ENCODE measurements at places on chromosomes 1 and 21.

DNA sequence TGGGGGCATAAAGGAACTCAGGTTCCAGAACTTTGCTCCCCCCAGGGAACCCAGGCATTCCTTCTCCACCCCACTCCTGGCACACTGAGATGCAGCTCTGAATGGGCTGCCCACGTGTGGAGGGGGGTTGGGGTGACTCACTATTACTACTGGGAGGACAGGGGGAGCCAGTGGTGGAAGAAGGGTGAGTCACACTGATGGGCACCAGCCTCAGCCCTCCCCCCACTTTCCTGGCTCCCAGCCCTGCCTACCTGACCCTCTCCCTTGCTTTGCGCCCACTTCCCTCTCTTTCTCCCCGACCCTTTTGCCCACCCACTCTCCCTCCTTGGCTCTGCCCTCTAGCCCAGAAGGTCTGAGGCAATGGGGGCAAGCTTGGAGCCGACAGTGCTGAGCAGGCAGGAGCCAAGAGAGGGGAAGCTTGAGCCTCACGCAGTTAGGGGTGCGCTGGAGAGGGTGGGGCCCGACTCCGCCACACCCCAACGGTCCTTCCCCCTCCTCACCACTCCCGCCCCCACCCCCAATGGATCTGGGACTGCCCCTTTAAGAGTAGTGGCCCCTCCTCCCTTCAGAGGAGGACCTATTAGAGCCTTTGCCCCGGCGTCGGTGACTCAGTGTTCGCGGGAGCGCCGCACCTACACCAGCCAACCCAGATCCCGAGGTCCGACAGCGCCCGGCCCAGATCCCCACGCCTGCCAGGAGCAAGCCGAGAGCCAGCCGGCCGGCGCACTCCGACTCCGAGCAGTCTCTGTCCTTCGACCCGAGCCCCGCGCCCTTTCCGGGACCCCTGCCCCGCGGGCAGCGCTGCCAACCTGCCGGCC, at the start of gene LMNA:
LMNA (plus strand) TSS at position 611 of the 818 bp plus-strand sequence. CDS start 208 bp downstream, outside the sequence.
- DNase-seq = peak; percentile 95

GRCh38 chr1:78333502-78333901, 157.3 kb upstream of the PTGFR start:
- DNase-seq = peak; percentile 72

DNA sequence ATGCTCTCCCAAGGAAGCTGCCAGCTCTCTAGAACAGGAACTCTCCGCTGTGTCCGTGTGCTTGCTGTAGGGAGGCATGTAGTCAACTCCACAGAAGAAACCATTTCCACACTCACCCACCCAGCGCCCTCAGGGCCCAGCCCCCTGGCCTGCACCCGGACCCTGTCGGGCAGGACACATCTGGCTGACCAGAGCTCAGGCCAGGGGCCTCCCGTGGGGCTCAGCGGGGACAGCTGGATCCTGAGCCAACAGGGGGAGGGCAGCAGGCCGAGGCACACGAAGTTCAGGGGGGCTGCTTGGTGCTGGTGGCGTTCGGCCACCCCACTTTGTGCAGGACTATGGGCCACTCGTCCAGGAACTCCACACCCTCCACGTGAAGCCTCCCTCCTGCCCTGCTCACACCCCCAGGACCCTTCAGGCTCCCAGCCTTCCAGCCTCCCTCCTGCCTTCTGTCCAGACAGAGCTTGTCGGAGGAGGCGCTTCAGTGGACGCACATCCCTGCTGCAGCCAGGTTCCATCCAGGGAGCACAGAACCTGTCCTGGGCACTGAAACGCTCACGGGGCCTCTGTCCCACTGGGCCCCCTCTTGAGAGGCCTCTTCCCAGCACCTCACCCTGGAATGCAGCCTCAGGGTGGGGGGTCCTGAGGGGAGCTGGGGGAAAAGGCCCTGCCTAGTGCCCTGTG, 15.0 kb upstream of the FAAP20 start:
- no peak for DNase-seq

- no peak for DNase-seq
These were observed 1.2 kb downstream of the ADAMTSL4 start for GRCh38 chr1:150550222-150551050.

DNA sequence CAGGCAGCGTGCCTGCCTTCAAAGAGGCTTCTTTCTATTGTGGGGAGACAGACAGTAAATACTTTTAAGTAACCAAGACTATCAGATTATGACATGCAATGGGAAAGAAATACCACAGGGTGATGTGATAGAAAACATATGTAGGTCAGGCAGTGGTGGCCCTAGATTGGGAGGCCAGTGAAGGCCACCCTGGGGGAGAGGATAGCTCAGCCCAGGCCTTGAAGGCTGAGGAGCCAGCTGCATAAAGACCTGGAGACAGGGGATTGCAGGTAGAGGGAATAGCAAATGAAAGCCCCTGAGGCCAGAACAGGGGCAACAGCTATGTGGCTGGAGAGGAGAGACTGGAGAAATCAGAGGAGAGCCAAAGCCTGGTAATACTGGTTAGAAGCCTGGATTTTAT, 4.0 kb downstream of the SOX13 start:
- no peak for DNase-seq

DNA sequence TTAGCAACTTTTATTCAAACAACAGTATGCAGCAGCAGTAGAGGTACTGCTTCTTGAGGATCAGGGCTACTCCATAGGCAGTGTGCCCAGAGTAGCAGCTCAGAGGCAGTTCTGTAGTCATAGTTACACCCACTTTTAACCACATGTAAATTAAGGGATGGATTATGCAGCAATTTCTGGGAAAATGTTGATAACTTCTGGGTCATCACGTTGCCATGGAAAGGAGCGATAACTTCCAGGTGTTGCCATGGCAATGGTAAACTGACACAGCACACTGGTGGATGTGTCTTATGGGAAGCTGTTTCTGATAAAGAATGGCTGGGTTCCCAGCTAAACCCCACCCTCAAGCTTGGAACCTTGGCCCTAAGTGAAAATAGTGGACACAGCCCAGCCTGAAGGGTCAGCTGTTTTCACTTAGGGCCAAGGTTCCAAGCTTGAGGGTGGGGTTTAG, 29.0 kb upstream of the PLA2G2A start:
- DNase-seq = peak; percentile 7

DNA sequence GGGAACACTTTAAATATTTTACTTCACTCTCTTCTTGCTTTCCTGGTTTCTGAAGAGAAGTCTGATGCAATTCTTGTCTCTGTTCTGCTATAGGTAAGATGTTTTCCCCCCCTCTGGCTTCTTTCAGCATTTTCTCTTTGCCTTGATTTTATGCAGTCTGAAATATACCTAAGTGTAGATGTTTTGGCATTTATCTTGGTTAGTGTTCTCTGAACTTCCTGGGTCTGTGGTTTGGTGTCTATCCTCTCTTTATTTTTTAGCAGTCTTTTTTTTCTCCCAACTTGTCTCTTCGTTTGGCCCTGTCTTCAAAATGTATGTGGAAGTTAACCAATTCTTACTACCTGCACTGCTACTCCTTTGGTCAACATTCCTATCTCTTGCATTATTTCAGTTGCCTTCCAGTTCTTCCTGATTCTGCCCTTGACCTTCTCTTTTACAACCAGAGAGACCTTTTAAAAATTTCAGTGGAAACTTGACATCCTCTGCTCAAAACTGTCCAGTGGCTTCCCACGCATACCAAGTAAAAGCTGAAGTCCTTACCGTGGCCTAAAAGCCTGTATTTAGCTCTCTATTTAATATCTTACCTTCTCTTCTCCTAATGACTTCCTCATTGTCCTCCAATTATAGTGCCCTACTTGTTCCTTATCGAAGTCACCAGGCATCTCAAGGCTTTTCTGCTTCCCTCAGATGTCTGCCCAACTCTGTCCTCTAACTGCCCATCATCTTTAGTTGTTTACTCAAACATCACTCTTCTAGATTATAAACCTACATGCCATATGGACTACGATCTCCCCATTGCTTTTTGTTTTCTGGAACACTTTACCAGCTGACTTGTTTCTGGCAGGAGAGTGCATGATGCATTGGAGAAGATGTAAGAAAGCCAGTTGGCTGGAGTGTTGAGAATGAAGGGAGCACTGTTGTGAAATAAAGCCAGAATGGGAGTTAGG, 40.9 kb downstream of the RAP1A start:
- DNase-seq = no peak

GRCh38 chr1:38486085-38486484, 373.5 kb downstream of the RRAGC start:
- no peak for DNase-seq

DNA sequence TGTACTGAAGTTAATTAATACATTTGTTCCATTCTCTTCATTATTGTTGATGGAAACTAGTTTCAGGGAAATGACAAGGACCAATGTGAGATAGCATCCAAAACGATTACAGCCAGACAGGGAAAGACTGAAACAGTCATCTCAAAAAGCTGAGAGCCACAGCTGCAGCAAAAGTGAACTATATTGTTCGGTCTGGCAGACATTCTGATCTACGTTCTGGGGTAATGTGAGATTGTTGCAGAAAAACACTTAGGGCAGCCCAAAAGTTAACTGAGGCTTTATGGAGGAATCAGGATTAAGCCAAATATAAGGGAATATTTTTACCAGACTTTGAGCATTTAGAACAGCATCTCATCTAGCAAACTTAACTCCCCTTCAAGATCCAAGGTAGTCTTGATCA, 112.9 kb downstream of the LRRC40 start:
- DNase-seq = no peak

GRCh38 chr1:38881487-38881886, at the start of gene GJA9:
Gene GJA9 (minus strand): TSS chr1:38881587. CDS start chr1:38876098, 5,489 bp downstream.
- DNase-seq = peak; percentile 14

DNA sequence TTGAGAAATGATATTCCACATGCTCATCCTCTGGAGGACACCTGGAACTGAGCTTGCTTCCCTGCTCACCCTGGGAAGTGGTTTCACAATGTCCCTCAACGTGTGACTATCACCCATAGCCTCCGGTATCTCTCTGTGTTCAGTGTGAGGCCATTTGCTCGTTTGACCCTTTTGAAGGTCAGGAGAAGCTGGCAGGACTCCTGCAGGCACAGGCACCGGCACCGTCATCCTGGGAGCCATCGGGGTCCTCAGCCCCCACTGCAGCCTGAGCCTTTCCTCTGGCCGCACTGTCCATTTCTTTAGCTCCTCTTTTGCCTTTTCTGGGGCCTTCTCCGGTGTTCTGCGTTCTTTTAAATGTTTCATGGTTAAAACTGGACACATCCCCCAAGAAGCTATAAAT, 159.6 kb upstream of the COL6A1 start:
- DNase-seq = no peak

- DNase-seq = no peak
These were observed 540 bp downstream of the BCAN start for GRCh38 chr1:156642265-156643048.

DNA sequence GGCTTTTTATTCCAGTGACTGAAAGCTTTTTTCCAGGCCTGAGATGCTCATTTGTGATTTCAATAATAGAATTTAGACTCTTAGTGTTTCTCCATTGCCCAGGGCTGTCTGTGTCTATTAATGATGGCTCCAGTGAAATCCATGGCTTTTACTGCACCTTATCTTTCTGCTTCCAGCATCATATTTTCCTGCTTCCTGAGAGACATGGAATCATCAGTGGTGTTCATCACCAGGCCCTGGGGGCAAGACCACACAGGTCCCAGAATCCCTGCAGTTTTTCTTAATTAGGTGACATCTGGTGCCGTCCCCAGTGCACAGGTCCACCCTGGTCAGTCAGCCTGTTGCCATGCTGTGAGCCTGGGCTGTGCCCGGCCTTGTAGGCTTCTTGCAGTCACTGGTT, 15.5 kb downstream of the NT5C1A start:
- no peak for DNase-seq

DNA sequence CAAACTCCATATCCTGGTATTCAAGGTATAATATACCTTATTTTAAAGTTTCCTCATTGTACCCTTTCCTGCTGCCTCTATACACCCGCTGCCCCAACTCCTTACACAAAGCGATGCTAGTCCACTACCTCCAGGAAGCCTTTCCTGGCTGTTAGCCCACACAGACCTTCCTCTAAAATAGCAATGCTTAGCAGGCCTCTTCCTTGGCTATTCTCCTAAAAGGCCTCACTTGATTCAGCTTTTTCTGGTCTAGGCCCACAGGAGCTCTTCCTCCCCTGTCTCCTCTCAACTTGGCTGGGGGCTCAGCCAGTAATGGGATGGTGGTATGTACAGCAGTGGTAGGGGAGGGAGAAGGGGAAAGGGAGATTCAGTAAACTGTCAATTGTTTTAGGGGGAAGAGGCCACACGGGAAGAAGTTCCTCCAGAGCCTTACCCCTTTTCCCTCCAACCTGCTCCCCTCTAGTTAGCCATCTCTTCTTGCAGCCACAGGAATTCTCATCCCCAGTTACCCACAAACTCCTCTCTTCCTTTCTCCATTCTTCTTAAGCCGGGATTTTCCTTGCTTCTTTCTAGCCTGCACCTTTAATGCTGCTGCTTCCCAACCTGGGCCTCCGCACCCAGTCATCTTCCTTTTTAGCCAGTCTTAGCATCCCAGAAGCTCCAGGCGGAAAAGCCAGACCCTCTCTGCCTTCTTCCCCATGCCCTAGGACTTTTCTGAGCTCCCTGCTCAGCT, 2.6 kb downstream of the LRRC41 start:
- peak; percentile 30 for DNase-seq

DNA sequence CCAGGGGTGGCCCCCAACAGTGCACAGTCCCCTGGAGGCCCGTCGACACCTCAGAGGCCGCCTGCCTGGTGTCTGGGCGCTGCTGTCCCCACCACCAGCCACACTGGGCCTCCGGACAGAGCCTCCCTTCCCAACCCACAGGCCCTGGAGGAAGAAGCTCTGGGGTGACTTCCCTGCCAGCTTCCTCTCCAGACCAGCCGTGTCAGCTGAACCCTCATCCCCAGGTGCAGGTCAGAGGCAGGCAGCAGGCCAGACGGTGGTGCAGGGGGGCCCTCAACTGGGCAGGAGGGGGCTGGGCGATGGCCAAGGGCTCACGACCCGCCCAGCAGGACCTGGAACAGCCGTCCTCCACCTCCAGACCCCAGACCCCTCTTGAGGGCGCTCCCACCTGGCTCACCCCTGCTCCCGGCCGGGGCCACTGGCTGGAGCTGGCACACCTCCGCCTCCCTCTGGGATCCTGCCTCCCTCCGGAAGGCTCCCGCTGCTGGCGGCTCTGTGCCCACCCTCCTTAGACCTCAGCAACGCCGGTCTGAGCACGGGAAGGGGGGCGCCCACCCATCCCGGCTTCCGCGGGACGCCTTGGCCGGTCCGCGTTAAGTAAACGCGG, 520 bp downstream of the TNFRSF18 start:
- no peak for DNase-seq

DNA sequence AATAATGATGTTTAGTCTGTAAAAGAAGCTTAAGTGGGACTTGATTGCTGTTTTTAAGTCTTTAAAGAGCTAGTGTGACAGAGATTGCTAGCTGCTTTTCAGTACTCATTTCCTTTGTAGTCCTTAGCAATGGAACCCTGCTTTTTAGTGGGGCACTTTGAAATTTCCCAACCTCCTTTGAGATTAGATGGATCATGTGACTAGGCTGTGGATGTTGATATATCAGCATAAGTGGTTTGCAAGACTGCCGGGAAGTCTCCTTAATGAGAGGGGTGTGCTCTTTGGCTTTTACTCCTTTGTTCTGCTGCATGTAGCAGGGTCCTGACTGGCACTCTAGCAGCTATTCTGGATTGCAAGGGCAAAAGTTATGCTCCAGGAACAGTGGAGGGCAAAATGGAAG, 11.2 kb upstream of the RCOR3 start:
- peak; percentile 15 for DNase-seq

Measured in iris pigment epithelial cell (primary cell).